ENCODE measurements at places on chromosomes 12 and 14.

DNA sequence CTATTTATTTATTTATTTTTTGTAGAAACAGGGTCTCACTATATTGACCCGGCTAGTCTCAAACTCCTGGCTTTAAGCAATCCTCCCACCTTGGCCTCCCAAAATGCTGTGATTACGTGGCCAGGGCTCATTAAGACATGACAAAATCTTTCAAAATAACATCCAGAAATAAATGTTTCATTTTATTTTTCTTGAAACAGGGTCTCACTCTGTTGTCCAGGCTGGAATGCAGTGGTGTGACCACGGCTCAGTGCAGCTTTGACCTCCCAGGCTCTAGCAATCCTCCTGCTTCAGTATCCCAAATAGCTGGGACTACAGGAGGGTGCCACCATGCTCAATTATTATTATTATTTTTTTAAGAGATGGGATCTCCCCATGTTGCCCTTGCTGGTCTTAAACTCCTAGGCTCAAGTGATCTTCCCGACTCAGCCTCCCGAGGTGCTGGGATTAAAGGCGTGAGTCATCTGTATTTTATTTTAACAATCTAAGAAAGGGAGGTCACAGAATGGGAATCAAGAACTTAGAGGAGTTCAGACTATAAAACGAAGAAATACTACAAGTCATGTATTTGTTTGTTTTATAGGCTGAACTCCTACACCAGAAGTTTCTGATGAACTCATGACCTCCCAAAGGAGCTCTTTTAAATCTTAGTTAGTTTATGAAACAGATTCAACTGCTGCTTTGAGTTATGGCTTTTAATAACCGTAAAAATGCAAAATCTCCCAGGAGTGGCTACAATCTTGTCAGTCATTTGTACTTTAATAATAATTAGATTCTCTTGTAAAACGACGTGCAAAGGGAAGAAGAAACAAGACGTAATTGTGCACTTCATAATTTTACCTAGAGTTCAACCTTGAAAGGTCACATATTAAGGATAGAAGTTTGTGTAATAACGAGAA, 2.1 kb upstream of the TMEM263 start:
- no peak for DNase-seq

DNA sequence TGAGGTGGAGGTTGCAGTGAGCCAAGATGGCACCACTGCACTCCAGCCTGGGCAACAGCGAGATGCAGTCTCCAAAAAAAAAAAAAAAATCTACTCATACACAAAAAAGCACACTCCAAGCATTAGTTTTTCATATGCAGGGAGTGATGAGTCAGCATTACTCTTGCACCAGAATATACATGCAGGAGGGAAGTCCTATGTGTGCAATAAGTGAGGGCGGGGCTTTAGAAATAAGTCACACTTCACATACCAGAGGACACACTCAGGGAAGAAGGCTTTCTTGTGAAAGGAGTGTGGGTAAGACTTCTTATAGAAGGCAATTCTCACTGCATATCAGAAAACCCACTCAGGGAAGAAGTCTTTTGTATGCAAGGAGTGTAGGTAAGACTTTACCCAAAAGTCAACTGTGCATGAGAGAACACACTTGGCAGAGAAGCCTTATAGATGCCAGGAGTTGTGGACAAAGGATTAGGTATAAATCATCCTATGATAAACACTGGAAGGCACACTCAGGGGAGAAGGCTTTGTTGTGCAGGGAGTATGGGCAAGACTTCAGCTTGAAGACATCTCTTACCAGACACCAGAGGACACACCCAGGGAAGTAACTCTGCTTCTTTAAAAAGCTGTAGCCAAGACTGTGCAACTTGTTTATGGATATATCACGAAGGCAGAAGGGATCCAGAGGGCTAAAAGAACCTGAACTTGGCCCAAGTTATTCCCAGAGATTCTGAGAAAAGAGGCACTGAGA, 50.5 kb downstream of the ATF7 start:
- no peak for DNase-seq

DNA sequence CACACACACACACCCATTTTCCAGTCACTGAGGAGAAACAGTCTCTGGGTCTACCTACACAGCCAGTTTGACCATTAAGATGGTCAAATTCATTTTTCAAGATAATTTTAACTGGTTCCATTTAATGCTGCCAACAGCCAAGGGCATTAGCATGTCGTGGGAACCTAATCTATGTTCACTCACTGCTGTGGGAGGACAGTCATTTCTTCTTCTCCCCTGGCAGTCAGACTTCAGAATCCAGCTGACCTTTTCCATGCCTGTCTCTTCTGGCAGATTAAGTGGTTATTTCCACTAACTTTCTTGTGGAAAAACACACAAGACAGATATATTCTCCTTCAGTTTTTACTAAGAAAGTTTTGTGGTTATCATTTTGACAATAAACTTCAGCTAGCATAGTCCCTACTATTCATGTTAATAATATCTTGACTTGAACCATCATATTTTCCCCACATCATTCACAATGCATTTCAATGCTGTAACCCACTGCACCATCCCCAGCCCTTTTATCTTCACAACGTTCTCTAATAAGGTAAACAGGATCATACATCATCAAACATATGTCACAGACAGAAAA, 82.2 kb downstream of the DAD1 start:
- no peak for DNase-seq

- no peak for DNase-seq
Measured at GRCh38 chr12:87140262-87140661, 884.1 kb upstream of the MGAT4C start.

- DNase-seq, result no peak
Measured at GRCh38 chr12:54337854-54338650, 13.1 kb downstream of the COPZ1 start.

Data from CD8-positive, alpha-beta memory T cell (primary cell).